Stimulated activated CD8-positive, alpha-beta memory T cell treated with anti-CD3 and anti-CD28 coated beads, Interleukin-4, amount 100 ng/mL, for 48 hours (primary cell): ENCODE measurements at places on chromosomes 6 and 20.
A peak's percentile ranks its signal among the peaks of the same experiment; 100 is the strongest.

GRCh38 chr20:53857723-53858236, 212.6 kb downstream of the BCAS1 start:
- DNase-seq, result no peak

DNA sequence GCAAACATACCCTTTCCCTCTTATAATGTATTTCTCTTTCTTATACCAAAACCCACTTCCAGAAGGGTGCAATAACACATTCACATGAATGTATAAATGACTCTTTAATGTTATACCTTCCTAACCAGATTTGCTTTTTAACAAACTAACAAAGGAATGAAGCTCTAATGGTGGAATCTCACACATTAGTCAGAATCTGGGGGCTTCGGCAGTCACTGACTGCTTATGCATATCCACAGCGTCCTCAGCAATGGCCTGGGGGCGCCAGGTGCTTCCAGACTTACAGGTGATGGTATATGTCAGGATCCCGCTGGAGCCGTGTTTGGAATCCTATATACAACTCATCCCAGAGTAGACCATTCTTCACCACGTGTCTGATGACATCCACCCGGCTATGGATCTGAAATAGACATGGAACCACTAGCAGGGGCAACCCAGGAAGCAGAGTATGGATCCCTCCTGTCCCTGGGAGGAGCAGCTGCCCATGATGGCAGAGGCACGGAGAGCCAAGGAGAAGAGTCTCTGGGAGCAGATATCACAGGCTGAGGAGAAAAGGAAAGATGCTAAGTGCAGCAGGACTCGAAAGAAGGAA, 150.8 kb upstream of the RIPOR2 start:
- DNase-seq, result no peak

DNA sequence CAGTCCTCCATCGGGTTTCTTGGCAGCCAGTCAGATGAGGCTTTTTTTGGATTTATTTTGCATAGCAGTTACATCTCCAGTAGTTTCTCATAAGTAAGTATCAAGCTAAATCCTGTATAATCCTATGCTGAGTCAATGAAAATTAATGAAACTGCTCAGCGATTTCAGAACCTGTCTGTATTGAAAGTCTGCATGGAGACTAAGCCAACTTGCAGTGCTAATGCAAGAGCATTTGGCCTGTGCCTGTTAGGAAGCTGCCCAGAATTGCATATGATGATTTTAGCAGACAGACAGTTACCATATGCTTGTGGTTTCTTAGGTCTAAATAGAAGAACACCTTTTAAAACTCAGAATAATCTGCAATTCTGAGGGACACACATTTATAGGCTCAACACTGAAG, 25.2 kb upstream of the LRRN4 start:
- DNase-seq, result no peak

DNA sequence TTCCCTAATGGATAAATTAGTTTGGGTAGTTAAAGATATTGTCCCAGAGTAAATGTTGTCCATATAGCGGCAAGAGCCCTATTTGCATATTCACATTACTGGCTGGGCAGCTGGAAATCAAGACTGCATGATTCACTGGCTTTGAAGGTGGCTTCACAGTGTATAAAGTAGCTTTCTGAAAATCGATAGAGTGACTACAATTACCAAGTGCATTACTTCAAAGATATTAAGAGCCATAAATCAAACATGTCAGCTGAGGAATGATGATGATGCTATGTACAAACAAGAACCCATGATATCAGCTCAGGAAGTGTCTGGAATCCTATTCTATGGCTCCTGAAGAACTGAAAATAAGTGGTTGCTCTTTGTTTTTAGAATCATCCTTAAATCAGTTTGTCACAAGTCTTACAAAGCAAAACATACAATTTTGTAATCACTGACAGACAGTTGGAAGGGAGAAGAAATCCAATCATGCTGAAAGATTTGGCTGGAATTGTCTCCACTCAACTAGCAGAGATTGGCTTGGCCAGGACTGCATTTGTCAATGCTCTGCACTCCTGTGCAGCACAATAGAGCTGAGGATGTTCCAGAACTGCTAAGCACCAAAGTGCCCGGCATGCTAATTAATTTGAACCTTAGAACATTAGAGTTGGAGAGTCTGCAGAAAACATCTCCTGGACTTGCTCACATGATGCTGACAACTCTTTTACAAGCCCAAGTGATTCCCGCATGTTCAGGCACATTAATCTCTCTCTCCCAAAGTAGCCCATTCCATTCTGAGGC, 77.9 kb upstream of the B3GAT2 start:
- no peak for DNase-seq

DNA sequence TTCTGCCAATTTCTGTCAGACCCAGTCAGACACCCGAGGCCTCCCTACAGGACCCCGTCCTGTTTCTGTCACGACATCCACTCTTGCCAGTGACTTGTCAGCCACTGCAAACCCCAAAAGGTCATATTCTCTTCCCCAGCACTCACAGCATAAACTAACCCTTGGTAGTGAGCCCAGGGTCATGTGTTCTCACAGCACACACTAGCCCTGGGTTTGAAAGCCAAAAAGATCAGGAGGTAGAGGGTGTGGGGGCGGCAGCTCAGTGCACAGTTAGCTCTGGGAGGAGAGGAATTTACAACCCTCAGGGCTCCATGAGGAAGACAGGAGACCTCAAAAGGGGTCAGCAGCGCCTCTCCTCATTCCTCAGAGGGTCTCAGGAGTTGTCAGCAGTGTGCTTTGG, 9.9 kb upstream of the SNX9 start:
- no peak for DNase-seq

GRCh38 chr20:23547613-23548012, 20.7 kb downstream of the CST9L start:
- no peak for DNase-seq

DNA sequence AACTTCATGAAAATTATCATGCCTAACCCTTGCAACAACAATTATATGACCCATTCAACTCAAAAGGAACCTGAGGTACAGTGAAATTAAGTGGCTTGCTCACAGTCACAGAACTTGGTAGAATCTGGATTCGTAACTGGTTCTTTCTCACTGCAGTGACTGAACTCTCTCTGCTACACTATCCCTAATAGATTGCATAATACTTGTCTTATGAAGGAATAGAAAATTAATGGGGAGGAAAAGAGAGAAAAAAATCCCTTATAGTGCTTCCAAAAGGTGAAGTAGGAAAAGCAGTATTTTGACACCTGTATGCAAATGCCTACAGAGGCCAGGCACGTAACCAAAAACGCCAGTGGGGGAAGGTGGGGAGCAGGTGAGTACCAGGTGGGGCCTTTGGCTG, 186.6 kb downstream of the LY86 start:
- no peak for DNase-seq

GRCh38 chr6:18350271-18350670, 36.9 kb upstream of the RNF144B start:
- DNase-seq, result no peak

- no peak for DNase-seq
Observed at GRCh38 chr6:134458857-134459657, 141.1 kb upstream of the SGK1 start.

- peak; percentile 29 for DNase-seq
Observed at GRCh38 chr20:46709459-46710152, at the start of gene SLC2A10. TSS of gene SLC2A10 (plus strand) at chr20:46709649. CDS start at chr20:46709737, 88 bp downstream.

GRCh38 chr20:24672886-24673677, 203.7 kb downstream of the SYNDIG1 start:
- DNase-seq, result no peak

DNA sequence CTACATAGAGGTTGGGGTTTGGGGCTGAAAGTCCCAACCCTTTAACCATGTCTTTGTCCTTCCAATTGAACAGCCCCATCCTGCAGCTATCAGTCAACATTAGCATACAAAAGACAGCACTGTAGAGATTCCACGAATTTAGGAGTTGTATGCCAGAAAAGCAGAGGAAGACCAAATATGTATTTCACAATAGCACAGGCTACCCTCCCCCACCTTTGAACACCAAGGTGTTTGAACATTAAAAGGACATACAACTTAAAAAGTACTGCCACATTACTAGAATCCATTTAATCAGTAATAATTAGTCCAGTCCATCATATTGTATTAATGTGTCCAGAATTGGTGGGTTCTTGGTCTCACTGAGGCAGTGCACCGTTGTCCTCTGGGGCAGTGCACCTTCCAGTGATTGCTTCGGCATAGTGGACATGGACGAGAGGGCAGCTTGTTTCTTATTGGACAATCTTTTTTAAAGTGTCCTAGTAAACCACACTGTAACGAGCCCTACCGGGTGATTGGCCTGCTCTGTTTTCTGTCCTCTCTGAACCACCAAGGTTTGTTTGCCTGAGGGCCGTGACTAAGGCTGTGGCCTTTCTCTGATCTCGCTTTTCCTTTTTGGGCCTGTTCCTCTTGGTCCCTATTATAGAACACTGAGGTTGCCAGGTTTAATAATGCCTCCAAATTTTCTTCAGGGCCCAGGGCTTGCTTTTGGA, 36.4 kb downstream of the GSTA4 start:
- no peak for DNase-seq

GRCh38 chr20:50260479-50261221, 70.0 kb downstream of the CEBPB start:
- DNase-seq, result no peak

DNA sequence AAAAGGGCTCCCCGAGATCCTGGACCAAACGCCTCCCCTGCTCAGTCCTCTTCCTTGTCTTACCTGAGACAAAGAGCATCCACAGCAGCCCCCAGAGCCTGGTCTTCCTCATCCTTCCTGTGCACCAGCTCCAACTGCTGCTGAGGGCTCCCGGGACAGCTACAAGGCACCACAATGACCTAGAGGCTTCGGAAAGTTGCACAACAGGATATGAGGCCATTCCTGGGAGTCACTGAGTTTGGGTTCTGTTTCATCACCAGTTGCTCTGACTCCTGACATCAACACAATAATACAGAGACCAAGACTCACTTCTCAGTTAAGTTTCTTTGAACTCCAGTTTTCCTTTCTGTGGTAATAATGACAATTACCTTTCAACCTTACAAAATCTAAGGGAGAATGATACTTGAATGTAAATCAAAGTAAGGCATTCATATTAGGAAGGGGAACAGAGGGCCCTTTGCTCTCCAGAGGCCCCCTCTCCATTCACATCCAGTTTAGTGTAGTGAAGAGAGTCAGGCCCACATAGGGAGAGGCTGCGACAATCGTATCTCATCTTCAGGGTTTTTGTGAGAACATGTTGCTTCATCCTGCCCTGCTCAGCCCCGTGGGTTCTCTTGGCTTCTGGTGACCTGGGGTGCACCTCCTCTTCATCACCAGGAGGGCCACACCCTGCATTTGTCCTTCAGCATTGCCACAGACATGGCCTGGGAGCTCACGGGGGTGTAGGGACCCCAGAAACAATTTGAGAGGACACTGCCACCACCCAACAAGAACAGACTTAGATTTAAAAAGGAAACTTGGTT, at the start of gene TREM1:
TREM1 (minus strand) TSS at position 139 of the 803 bp plus-strand sequence; CDS start at position 112, 27 bp downstream.
- no peak for DNase-seq

DNA sequence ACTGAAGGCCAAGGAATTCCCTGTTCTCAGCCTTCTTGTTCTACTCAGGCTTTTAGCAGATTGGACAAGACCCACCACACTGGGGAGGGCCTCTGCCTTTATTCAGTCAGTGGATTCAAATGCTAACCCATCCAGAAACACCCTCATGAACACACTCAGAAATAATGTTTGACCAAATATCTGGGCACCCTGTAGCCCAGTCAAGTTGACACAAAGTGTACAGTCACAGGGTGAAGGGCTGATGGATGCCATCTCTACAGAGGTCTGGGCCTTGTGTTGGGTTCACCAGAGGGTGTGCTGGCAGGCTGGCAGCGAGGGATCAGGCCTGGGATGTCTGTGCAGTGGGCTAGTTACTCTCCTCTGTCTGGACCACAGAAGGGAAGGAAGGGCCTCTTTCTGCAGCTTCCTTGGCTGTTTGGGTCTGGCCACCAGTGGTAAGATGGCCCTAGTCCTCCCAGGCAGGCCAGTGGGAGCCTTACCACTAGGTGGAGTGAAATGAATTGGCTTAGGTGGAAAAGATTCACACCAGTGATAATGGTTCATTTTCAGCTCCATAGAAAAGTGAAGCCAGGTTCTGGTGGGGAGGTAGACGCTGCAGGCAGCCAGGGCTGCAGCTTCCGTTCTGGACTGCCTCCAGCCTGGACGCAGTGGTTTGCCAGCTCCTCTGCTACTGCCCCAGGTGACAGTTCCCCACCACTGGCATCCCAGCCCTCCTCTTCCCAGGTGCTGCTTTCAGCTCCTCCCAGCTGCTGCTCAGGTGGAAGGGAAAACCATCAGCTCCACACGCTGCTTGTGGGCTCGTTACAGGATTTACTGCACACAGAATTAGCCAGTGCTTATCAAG, 9.2 kb downstream of the TUBB2A start:
- DNase-seq, result no peak

GRCh38 chr6:89067796-89068195, 12.8 kb upstream of the PNRC1 start:
- no peak for DNase-seq

- DNase-seq, result no peak
Observed at GRCh38 chr6:166477647-166478365, 95.1 kb upstream of the MPC1 start.

DNA sequence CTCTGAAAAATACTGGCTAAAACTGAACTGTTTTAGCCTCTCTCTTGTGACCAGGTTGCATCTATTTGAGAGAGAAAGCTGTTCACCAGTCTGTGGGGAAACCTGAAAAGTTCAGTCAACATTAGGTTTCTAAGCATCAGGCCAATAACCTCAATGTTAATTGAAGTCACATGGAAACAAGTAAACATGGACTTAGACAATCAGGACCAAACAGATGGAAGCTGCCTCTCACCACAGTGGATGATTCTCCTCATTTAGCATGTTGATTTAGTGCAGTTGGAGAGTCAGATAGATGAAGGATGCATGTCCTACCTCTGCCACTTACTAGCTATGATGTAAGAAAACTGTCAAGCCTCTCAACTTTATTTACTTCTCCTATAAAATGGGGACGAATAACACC, 18.2 kb downstream of the SCGN start:
- no peak for DNase-seq

GRCh38 chr20:60903325-60903971, 348.6 kb upstream of the CDH4 start:
- DNase-seq, result no peak

DNA sequence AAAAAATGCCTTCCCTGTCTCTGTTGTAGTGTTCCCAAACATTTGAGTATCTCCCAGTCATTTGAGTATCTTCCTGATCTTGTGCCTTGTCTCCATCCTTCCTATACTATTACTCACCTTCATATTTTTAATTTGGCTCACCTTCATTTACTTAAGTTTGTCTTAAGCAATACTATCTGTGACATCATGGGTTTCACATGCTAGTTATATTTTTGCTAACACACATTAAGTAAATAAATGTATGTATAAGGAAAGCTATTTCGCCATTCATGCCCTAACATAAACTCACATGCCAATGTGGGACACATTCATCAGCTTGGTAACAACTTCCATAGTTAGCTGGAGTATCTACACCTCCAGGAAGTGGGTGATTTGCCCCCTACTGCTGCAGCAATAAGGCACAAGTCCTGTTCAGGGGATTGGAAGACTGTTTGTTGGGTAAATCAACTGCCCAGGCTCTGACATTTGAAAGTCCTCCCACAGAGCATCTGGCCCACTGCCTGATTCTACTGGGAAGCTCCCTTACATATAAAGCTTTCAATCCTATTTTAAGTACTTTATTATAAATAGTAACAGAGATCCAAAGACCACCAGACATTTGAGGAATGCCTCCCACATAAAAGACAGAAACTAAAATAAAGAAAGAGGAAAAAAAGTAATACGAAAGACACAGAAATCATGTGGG, 132.3 kb downstream of the ISM1 start:
- no peak for DNase-seq
